ENCODE measurements at places on chromosomes 7 and 10.
A peak's percentile ranks its signal among the peaks of the same experiment; 100 is the strongest.

DNA sequence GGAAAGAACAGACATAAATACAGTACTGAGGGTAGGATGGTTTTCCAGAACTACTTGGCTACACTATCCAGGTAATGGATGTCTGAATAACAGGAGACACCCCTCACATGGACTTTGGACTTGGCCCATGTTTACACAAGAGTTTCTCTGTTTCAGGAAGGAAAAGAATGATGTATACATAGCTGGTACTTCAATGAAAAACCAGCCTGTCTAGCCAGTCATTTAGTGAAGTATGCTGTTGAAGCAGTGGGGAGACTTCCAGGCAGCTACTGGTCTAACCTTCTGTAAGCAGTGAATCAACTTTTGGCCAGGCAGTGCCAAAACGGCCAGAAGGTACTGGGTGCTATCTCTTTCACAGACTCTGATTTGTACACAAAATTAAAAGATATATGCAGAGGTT is 135.0 kb downstream of the MBL2 start:
- DNase-seq, result no peak

DNA sequence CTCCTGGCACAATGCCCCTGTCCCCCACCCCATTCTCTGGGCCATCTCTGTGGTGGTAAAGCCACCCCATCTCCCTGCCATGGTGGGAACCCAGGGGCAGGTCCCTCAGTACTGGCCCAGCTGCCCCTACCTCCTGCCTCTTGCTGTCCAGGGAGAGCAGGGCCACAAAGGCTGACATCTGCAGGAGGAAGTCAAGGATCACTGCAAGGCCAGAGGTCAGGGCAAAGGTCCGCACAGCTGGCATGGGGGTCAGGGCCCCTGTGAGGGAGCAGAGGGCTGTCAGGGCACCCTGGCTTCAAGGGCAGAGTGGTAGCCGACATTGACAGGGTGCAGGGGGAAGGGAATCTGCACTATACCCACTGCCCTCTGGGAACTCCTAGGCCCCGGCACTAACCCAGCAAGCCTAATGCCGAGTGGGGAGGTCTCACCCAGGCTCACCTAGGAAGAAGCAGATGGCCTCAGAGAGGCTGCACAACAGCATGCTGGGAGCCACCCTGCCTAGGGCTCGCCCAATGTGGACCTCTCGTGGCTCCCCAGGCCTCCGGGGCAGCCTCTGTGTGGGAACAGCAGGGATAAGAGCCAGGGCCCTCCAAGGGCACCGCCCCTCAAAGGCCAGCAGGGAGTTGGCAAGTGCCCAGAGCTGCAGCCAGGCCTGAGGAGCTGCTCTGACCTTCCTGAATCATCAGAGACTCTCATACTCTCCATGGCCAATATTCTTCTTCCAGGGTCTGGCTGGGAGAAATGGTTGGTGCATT is 7.7 kb downstream of the NPC1L1 start:
- no peak for DNase-seq

DNA sequence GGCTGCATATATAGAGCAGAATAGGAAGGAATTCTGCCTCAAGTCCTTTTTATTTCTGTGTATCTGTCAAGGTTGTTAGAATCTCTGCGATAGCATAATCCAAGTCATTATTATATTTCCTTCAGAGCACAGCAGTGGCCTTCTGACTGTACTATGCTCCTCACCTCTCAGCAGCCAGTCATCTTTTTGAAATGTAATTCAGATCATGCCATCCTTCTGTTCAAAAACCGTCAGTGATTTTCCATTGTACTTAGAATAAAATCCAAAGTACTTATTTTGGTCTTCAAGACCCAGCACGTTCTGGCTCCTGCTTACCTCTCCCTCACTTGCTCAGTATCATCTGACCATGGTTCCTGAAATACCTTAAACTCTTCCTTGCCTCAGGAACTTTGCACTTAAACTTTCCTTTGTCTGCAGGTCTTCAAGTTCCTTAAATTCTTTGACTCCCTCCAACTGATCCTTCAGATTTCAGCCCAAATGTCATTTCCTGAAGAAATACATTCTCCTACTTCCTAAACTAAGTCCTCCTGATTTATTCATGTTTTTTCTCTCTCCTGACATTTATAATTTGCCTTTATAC is 112.4 kb downstream of the ST7 start:
- DNase-seq, result no peak

GRCh38 chr7:85094046-85094725 is 92.7 kb downstream of the SEMA3D start:
- no peak for DNase-seq

DNA sequence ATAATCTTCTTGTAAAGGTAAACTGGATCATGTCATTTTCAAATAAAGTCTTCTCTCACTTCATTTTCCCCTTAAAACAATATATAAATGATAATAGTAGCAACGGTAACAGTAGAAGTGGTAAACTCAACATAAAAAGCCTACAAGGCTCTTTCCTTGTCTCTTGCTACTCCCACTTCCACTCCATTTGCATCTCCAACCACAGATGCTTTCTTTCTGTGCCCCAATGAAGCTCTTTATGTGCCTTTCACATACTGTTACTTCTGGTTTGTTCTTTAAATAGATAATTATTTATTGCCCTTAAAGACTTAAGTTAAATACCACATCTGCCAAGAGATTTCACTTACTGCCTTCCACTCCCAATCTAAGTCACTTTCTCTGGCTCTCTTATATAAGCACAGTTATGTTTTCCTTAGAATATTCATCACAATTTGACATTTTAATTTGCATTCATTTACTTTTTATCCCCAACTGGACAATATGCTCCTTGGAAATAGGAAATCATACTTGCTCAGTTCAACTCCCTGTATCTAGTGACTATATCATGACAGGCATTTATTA is 149.9 kb downstream of the CRPPA start:
- no peak for DNase-seq

DNA sequence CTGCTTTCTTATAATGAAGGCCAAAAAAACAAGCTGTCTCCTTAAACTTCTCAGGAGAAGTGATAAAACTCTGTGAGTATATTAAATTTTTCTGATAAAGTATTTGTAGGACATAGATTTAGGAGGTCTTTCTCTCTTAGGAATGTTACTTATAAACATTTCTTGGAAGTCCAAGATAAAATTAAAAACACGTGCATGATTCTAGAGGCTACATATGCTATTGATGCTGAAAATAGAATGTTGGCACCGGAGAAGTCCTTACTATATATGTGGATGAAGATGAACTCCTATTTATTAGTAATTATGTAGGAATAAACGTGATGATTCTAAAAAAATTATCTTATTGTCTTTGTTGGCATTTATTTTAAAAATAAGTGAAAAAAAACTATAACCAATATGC is 241.3 kb upstream of the LRRTM3 start:
- no peak for DNase-seq

DNA sequence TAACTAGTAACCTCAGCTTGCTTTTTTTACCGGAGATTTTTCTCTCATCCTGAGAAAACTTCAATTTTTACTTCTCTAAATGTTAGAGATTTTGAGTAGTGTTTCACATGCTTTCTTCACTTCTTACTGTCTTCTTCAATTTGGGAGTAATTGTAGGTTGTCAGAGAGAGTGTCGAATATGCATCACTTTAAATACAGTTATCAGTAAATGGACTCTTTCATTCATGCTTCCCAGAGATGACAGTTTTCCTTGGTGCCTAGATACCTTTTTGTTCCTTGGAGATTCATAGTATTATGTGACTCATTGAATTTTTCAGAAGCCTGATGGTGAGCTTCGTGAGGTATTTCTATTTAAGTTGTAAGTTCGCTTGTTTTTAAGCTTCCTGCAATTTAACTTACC is 169.7 kb downstream of the ADK start:
- DNase-seq, result no peak

DNA sequence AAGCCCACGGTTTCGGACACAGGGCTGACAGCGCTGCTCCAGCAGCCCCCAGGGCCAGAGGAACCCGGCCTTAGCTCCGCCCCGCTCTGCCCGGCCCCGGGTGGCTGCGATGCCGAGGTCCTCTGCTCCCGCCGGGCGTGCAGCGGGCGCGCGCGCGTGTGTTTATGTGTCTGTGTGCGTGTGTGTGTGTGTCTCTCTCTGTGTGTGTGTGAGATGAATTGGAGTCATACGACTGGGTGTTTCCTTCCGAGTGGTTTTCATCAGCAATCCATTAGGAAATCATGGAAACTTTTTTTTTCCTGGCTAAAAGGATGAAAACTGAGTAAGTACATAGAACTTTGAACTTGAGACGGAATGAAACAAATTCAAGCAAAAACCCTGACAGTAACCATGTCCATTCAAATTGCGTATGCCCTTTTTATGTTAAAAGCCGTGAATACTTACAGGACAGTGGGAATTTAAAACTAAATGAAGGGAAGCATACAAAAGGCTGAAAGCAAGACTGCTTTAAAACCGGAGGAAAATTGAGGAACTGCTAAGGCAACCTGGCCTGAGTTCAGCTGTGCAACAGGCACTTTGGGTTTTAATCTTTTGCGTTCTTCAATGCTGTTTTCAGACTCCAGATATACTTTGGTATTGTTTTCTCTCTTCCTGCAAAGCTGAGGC is at the start of gene CPED1:
CPED1 (plus strand) TSS at position 121 of the 666 bp plus-strand sequence. CDS start 911 bp downstream, outside the sequence.
- peak; percentile 26 for DNase-seq

DNA sequence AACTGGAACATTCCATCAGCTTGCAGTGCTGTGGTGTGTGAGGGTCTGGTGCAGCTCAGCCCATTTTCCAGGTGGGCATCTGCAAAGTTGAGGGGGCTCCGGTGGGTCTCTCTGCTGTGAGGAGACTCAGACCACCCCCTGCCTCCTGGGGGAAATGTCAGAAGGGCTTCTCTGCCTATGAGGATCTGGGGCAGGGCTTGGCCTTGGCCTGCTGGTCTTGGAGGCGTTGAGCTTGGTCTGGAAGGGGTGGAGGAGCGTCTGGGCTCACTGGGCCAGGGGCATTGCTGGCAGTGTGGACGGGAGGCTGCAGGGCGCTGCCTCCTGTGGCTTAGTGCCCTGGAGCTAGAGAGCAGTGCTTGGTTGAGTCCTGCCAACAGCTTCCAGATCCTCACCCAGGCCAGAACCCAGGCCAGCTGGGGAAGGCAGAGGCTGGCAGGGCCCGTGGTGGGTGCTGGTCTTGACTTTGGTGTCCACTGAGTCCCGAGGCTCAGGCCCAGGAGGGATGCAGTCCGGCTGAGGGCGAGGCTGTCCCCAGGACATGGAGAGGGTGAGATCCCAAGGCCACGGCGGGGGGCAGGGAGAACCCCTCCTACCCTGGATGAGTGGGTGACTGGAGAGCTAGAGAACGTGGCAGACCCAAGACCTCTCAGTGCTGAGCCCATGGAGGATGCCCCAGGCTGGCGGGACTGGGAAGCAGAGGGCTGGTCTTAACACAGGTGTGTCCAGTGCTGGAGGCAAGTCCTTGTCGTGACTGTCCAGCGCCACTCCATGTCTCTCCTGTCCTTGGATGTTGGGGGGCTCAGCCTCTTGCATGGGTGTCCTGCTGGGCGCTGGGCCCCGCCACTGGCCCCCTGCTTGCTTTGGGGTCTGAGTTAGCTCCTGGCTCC is 2.8 kb downstream of the SPRN start:
- no peak for DNase-seq

DNA sequence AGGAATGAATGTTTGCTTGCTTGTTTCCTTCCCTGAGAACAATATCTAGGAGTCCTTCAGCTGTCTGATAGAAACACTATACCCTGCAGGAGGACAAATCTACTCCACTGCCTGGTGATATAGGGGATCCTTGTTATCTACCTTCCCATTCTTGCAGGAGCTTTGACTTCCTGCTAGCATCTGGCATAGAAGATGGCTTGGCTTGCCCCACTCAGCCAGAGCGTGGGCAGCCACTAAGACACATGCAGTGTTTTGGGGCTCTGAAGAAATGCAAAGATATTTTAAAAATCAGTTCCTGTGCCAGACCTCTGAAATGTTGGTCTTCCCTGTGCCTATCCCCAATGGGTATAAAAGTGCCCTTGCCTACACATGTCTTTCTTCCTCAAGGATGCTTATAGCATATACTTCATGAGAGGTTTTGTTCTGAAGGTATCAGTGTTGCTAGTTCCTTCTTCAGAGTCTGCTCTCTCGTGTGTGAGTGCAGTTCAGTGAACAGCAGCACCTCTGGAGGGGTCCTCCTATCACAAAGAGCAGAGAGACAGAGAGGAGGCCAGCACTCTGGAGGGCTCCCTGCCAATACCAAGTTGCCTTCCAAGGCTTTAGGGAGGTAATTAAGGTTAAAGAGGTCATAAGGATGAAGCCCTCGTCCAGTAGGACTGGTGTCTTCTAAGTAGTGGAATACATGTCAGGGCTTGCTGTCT is 149.1 kb upstream of the CALCR start:
- no peak for DNase-seq

GRCh38 chr7:39838326-39838725 is 111.7 kb upstream of the CDK13 start:
- peak; percentile 19 for DNase-seq

DNA sequence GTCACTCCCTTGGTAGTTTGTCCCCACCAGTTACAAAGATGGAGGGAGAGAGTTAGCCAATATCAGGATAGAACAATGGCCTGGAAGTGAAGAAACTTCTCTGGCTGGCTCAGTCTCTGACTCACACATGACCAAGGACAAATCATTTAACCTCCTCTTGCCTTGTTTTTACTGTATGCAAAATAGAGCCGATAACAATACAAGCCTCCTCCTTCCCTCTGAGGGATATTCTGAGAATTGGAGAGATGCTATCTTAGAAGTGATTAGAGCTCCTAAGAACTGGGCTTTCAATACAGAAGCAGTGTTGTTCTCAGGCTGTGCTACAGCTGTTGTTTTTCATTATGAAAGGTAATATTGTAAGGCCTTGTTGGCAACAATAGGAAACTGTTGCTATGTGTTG is 87.7 kb upstream of the EGR2 start:
- peak; percentile 19 for DNase-seq

DNA sequence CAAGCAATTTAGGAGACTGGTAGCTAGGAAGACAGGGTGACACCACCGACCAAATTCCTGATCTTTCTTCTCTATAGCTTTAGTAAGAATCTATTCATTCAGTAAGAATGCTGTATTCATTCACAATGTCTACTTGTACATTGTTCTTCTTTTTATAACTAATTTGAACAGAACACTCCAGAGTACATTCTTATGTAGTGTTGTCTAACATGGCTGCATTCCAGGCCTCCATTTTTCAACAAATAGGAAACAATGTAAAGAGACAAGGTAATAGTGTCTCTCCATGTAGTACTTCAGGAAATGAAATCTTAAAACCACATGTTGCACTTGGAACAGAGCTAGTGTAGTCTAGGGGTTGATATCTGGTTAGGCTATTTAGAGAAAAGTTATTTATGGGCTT is 1.8 kb downstream of the VCL start:
- no peak for DNase-seq

- no peak for DNase-seq
These were observed 4.8 kb downstream of the BAMBI start for GRCh38 chr10:28681928-28682750.

- DNase-seq, result no peak
These were observed 50.4 kb downstream of the SEC23IP start for GRCh38 chr10:119942973-119943372.
